ENCODE measurements at places on chromosomes 4 and X.

- DNase-seq = no peak
Measured at GRCh38 chr4:145271194-145271593, 90.8 kb upstream of the OTUD4 start.

DNA sequence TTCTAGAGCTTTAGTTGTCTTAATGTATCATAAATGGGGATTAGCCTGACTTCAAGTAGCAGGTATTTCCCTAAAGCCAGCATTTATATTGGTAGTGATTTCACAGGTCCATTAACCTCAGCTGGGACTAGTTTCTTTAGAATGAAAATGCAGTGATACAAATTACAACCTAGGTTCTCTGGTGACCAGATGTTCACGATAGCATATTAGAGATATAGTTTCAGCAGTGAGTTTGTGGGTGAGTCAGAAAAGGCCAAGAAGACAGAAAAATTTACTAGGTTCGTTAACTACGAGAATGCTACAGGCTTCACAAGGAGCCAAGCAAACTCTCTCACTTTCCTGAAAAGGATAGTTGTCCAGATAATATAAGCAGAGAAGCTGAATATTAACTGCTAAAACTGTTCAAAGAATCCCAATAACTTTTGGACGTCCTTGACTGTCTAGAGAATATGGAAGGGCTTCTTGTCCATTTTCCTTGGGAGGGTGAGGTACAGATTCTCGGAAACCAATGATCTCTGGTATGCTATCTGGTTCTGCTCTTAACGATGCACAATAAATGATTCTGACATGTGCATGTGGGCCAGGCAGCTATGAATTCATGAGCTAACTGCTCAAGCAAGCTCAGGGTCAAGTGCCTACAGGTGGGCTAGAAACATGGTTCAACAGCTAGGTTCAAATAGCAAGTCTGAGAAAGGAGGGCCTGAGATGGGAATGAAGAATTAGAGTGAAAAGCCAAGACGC is 6.0 kb upstream of the SPCS3 start:
- DNase-seq = no peak

DNA sequence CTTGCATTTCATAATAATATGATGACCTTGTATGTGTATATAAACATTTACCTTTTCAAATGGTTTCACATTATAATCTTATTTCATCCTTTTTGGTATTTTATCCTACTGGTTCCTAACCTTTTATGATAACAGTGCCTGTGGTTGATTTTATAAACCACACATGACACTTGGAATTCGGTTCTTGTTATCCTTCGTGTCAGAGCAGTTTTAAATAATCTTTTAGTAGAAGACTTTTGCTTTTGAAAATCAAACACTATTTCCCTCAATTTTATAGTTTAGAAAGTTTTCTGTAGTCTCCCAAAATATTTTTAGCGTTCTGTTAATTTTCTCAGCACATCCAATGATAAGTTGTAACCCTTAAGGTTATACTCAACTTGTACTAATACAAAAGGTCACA is 676.8 kb downstream of the RAPGEF2 start:
- DNase-seq = no peak

GRCh38 chrX:24480400-24480865 is 15.3 kb downstream of the PDK3 start:
- no peak for DNase-seq

DNA sequence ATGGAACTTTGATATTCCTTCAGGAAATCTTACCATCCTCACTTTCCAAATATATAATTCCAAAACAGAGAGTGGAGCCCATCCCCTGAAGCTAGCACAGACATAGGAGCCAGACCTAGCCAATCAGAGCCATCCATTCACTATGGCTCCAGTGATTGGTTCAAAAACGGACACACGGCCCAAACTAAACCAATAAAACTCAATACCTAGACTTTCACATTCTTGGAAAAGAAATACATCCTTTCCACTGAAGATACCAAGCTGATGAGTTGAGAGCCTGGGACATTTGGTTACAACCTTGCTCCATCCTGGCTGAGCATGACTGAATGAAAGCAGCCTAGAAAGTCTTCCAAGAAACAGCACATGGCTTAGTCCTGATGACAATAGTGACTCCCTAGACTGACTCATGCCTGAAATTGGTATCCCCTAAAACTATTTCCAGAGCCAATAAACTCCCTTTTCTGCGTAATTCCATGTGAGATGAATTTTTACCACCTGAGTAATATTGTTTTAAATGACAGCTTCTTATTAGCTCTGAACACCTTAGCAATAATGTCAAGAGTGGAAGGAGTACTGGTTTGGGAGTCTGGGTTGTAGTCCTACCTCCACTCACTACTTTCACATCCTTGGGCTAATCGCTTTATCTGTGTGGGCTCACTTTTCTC is 189.6 kb upstream of the LNX1 start:
- DNase-seq = no peak

DNA sequence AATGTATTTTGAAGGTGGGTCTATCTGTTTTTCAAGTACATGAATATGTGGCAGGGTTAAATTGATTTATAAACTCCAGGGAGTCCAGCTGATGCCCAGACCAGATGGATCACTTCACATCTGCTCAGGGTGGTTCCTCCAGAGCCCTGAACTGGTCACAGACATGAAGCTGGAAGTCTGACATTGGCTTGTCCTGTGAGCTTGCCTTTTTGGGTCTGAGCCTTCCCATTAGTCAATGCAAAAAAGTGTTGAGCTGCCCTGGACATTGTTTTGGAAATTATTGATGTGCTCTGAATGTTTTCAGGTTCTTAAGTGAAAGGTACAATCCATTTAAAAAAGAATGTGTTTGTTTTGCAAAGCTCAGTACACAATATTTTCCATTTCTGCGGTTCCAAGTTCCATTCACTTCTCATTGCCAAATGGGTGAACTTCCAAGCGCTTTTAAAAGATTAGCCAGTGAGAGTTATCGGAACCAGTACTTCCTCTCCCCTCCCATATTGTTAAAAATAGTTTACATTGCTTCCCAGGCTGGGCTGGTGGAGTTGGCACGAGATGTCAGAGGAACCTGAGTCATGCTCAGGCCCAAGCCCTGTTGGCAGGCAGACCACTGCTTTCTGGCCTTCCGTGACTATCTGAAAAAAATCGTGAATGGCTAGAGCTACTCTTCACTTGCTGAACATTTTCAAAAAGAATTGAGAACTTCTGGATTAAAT is 52.1 kb downstream of the PDGFRA start:
- no peak for DNase-seq

GRCh38 chr4:173859091-173859713 is 329.2 kb upstream of the HAND2 start:
- DNase-seq = no peak

- no peak for DNase-seq
Measured at GRCh38 chr4:151858356-151858755, 97.5 kb upstream of the GATB start.

GRCh38 chr4:25938787-25939186 is 24.8 kb downstream of the SMIM20 start:
- DNase-seq = no peak

- no peak for DNase-seq
Measured at GRCh38 chr4:3784454-3785291, 18.5 kb downstream of the ADRA2C start.

- no peak for DNase-seq
Measured at GRCh38 chr4:82481506-82481840, 51.1 kb downstream of the ENOPH1 start.

GRCh38 chr4:8841678-8842268 is 29.9 kb downstream of the HMX1 start:
- no peak for DNase-seq

GRCh38 chr4:112284662-112285411 is 867 bp downstream of the TIFA start:
- no peak for DNase-seq

DNA sequence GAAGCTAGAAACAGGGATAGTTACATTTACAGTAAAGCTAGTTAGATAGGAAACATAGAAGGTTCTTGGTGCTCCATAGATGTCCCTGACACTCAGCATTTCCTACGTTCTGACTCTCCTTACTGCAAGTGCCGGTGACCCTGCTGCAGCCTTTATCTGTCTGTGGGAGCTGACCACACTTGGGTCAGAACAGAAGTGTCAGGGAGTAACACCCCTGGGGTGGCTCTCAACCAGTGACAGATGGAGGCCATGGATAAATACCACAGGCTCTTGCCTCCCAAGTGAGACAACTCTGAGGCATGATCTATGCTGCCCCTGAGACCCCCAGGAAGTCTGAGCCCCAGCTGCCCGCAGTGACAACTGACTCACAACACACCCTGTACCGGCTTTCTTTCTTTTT is 69.8 kb downstream of the ANXA3 start:
- DNase-seq = no peak

DNA sequence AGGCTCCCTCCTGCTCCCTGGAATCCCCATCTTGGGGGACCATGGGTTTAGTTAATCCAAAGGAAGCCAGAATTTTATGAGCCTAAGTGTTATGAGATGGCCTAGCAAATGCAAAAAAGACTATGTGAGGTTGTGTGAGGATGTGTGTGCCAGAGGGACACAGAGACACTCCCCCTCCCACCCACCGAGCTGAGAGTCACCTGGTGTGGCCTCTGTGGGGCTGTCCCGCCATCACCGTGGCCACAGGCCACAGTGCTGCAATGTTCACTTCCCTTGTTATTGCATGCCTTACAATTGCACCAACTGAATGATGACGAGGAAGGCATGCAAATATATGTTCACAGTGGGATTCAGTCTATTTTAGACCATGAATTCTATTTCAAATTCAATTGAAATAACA is 601 bp upstream of the FGFBP2 start:
- no peak for DNase-seq

DNA sequence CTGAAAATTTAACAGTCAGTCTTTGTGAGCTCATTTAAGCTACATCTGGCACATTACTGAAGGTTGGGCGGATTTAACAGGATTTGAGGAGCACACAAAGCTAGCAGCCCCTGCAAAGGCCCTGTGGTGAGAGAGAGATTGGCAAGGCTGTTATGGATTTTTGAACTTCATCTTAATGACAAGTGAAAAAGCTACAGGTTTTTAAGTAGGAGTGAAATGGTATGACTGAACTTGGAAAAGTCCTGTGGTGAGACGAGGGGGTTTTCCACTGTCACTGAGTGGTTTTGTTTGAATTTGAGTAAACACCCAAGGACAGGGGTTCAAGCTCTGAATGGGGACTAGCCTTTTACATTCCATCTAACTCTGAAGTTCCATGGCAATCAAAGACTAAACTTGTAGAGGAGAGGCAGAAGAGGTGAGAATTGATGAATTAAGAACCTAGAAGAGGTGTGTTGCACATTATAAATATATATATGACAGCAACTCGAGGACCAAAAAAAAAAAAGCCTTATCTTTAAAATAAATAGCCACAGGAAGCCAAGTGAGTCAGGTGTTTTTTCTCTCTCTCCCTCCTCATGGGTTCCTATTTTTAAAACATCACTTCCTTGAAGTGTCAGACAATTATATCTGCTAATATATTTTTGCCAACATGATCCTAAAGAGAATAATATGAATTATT is 47.8 kb upstream of the CLNK start:
- DNase-seq = no peak

- no peak for DNase-seq
Measured at GRCh38 chr4:66688674-66689073, 856.6 kb downstream of the CENPC start.

- no peak for DNase-seq
Measured at GRCh38 chr4:113539408-113539807, 222.1 kb downstream of the CAMK2D start.

DNA sequence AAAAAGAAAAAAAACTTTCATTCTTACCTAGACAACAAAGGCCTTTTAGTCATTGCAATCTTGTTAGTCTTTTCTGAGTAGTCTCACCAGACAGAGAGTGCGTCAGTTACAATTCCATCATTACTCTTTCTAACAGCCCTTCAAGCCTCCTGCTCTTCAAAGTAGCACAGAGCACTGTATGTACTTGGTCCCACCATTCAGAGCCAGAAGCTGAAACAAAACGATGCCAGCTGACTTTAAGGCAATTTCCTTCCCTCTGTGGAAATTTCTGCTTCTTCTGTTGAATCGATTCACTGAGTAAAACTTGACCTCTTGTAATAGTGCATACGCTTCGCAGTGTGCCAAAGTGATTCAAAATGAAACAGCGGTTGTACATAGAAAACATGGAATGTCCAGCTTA is 57.7 kb upstream of the TENM3 start:
- no peak for DNase-seq

DNA sequence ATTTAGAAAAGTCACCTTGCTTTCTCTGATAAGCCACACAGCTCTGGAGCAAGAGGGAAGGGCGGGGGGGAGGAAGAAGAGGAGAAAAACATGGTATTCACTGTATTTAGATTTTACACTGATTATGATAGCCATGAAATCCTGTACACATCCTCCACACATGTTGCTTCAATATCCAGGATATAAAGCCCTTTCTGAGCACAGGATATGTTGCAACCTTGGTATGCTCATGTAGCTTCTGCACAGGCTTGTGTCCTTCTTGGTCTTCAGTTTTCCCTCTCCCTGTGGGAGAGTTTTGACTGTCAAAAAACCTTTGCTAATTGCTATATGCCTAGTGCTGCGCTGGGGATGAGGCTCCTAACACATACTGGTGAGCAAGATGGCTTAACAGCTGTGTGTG is 61.9 kb upstream of the DAPP1 start:
- no peak for DNase-seq

- DNase-seq = no peak
Measured at GRCh38 chr4:2372488-2373030, 45.9 kb downstream of the ZFYVE28 start.

DNA sequence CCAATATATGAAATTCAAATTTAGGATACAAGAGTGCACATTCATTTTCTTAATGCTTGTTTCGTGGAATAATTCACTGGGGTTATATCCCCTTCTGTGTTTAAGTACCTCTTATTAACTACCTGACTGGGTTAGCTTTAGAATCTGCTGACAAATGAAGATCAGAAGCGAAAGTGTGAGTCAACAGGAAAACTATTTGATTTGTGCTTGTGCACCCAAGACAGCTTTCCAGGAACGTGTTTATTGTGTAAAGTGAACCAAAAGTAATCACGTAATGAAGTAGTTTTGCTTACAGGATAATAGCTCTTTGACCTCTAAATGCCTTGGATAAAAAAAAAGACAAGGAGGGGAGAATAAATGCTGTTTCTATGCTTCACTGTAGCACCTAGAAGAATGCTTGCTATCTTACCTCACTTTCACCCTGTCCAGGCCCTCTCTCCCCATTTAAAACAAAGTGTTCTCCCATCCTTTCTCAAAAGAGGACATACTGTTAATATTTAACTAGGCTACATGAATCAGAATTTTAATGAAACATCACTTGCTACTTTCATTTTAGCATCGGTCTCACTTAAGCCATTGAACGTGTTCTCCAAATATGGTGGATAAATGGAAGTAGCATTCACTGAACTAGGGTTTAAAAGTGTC is 141.9 kb downstream of the THOC2 start:
- DNase-seq = no peak

- no peak for DNase-seq
Measured at GRCh38 chr4:41294445-41295062, 37.8 kb downstream of the UCHL1 start.

DNA sequence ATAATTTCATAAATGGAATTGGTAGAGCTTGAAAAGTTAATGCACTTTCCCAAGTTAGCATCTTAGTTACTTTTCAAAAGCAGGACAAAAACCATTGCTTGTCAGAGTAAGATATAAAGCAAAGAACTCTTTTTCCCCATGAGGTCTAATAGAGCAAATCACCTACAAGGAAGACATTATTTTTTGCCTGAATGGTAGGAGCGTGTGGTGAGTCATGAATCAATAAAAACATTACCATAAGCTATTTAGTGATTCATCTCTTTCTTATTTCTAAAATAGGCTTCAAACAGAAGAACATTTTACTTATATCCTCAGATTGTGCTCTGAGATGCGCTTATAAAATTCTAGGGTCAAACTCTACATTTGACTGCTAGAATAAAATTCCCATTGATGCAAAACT is 109.4 kb upstream of the GPRIN3 start:
- no peak for DNase-seq

GRCh38 chrX:46788902-46789301 is 30.0 kb upstream of the SLC9A7 start:
- no peak for DNase-seq

Data from renal cortex interstitium (tissue), 15 donors.